ENCODE measurements at places on chromosomes 5 and 9. TPM values are rescaled to one million over a fixed set of nuclear protein-coding genes. Genes with fewer than 3 reads are reported as not detected.
A peak's percentile ranks its signal among the peaks of the same experiment; 100 is the strongest.

GRCh38 chr9:90734631-90735030 lies 67.0 kb upstream of the SYK start:
- no peak for DNase-seq

- DNase-seq = no peak
Measured at GRCh38 chr9:10436756-10437155, 176.0 kb downstream of the PTPRD start.

GRCh38 chr5:103561685-103562452 lies 720 bp downstream of the NUDT12 start:
- peak; percentile 41 for DNase-seq

DNA sequence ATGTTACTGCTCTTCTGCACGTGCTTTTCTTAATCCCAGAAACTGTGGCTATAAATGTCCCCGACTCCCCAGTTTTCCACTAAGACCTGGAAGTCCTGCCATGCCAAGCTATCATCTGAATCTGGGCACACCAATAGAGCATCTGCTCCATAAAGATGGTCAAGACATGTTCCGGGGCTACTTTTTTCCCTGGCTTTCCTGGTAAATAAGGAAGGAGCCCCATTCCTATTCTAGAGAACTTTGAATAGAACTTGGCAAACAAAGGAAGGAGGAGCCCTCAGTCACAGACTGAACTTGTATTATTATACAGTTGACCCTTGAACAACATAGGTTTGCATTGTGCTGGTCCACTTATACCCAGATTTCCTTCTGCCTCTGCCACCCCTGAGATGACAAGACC lies 182.9 kb downstream of the CCDC192 start:
- DNase-seq = peak; percentile 65

- no peak for DNase-seq
Measured at GRCh38 chr9:81082221-81082620, 607.1 kb downstream of the TLE1 start.

DNA sequence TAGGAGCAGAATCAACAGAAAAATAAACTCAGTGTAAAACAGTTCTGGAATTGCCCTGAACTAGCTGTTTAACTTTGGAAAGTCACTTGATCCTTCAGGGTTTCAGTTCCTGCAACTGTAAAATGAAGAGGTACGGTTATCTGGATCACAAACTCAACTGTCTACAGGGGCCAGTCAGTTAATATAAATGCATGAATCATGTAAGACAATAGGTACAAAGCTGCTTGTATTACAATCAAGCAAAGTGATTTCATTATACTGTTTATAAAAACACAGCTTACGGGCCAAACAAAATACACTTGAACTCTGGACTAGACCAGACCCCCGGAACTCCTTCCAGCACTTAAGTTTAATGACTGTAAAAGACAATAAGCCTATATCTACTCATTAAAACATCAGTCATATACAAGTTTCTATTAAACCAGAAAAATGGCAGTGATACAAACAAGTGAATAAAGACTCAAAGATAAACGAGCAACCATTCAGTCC lies 73.0 kb downstream of the MRPS27 start:
- DNase-seq = no peak

- DNase-seq = no peak
Measured at GRCh38 chr5:92144824-92145223, 761.7 kb upstream of the ARRDC3 start.

DNA sequence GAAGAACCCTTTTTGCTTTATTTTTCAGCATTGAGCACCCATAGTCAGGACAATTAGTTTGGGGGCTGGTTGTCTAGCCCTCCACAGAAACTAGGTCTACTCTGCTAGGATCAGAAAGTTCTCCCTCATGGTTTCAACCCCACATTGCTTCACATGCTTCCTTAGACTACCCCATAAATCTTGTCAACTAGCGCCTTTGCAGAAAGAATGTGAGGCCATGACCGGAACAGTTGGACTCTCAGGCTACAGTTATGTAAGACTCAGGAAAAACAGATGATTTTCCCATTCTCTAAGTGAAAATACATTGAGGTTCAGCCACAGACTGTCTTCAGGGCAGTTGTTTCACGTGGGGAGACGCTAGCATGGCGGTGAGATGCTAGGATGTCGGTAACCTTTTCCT lies 255.6 kb downstream of the NR3C1 start:
- no peak for DNase-seq

DNA sequence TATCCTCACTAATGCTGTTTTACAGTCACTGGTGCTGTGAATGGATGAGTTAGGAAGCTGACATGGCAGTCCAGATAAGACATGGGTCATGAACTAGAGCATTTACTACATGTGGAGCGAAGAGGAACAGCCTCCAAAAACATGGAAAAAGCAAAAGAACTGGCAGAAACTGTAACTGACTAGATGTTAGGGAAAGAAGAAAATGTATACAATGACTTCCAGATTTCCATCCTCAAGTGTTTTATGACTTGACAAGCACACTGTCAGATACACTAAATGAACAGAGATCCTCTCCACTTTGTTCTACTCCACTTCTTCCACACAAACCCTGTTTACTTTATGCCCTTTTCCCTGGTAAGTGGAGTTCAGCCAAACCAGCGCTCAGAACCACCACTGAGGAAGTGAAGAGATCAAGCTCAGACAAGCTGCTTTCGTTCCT lies 11.5 kb downstream of the HMGCS1 start:
- DNase-seq = no peak

GRCh38 chr9:89553451-89554010 lies 51.3 kb upstream of the GADD45G start:
- no peak for DNase-seq

ANKHD1 gene
- total RNA-seq = 68.9 TPM

NEUROG1 gene
- not detected for total RNA-seq

NOP16 gene
- 82.4 TPM for total RNA-seq

Measured in HT-29 (cell line).